Stimulated activated CD8-positive, alpha-beta memory T cell treated with anti-CD3 and anti-CD28 coated beads, Interleukin-4, amount 100 ng/mL, for 1 hour (primary cell): ENCODE measurements at places on chromosomes 2 and 18.

- no peak for DNase-seq
Observed at GRCh38 chr2:175817221-175817620, 184.8 kb downstream of the LNPK start.

- DNase-seq, result no peak
Observed at GRCh38 chr2:217680381-217680780, 322.4 kb downstream of the TNS1 start.

DNA sequence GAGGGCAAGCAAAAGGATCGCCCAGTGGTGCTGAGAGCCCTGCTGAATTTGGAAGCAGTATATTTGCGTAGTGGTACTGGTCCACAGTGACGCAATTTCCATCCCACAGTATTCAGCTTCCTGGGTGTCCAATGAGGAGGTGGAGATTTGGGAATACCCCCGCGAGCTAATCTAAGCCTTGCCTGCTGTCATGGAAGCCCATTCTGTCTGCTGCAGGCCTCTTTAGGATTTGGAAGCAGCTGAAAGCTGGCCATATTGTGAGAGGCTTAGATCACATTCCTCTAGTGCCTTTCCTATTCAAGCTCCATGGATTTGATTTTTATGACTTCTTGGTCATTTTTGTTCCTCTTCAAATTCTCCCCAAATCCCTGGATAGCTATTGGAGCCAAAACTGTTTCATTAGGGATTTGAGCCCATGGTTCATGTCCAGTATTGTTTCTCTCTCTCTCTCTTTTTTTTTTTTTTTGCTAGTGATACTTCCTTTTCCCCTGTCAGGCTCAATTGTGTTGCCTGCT, 22.3 kb upstream of the DYNC2LI1 start:
- no peak for DNase-seq

GRCh38 chr2:231928481-231928880, 2.3 kb upstream of the NPPC start:
- DNase-seq, result no peak

DNA sequence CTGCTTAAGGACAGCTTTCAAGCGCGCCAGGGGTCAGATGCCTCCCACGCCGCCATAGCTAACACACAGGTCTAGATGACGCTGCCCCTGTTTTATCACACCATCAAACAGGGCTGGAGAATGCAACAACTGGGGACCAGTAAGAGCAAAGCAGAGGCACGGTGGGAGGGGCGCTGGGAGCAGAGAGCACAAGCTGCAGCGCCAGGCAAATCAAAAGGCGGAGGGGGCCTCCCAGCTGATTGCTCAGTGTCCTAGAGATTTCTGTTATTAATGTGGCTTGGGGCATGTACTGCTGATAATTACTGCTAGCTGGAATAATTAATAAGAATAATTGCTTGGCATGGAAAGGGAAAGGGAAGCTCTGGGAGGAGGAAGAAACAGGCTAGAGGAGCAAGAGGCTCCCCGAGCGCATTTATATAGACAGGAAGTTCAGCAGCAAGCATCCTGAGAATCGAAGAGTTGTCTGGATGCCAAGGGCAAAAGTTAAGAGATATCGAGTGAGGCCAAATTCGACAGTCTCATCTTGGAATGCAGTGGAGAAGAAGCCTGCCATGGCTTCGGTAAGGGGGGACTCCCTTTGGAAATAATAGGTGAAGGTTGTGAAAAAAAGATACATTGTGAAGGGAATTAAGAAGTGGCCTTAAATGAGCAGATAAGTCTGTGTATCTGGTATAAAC, 104.5 kb upstream of the ZNF521 start:
- no peak for DNase-seq

GRCh38 chr2:171180229-171180930, 19.7 kb upstream of the TLK1 start:
- no peak for DNase-seq

DNA sequence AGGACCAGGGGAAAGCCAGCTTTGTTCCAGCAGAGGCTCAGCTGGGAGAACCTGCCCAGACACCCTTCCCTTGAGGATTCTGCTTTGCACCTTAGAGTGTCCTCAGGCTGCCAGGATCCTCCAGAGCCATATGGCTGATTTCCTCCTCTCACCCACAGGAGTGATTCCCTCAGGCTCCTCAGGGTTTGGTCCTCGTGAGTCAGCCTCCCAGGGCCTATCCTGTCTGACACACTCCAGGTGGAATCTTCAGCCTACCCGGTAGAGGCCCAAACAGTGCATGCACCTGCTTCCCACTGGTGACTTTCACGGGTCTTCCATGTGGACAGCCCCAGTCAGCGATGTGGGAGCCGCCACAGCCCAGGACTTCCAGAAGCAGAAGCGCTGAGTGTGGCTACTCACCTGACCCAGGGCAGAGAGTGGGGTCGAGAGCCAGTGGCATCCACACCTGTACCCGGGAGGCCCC, 73.3 kb downstream of the TFCP2L1 start:
- DNase-seq, result no peak

DNA sequence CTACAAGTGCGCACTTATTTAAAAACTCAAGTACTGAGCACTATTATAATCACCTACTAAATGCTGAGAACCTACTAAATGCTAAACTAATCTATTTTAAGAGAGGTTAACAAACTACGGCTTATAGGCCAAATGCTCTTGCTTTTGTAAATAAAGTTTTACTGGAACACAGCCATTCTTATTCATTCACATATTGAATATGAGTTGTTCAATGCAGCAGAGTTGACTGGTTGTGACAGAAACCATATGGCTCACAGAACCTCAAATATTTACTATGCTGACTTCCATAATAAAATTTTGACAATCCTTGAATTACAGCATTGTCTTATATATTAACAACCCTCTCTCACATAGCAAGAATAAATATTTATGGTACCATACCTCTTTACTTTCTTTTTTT, 103.2 kb downstream of the ZNF521 start:
- no peak for DNase-seq

DNA sequence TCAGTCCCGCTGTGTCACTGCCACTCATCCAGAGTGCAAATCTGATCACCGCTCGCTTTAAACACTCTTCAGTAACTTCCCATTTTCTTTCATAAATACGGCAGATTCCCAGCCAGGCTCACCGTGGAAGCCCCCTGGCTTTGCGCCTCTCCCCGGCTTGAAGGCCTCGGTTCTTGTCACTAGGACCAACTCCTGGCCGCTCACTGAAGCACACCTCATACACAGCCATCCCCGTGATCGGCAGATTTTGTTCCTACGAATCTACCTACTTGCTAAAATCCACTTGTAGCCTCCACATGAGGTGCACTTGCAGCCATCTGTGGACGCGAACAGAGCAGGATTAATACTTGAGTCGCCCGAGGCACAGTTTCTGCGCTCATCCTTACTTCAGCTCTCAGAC, 462.4 kb upstream of the MYT1L start:
- no peak for DNase-seq

- no peak for DNase-seq
Observed at GRCh38 chr2:9364791-9365497, 58.4 kb downstream of the ITGB1BP1 start.

DNA sequence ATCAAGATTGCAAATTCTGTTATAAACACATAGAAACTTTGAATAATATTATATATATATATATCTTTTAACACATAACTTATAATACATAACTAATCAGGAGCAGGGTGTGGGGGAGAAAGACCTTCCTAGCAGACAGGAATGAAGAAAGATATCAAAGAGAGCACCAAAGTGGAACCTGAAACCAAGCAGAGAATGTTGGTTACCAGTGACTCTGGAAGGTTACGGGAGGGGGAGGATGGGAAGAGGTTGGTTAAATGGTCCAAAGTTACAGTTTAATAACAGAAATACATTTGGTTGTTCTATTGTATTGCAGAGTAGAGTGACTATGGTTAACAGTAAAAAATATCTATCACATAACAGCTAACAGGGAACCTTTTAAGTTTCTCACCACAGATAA, 366.7 kb downstream of the LRRTM4 start:
- no peak for DNase-seq

DNA sequence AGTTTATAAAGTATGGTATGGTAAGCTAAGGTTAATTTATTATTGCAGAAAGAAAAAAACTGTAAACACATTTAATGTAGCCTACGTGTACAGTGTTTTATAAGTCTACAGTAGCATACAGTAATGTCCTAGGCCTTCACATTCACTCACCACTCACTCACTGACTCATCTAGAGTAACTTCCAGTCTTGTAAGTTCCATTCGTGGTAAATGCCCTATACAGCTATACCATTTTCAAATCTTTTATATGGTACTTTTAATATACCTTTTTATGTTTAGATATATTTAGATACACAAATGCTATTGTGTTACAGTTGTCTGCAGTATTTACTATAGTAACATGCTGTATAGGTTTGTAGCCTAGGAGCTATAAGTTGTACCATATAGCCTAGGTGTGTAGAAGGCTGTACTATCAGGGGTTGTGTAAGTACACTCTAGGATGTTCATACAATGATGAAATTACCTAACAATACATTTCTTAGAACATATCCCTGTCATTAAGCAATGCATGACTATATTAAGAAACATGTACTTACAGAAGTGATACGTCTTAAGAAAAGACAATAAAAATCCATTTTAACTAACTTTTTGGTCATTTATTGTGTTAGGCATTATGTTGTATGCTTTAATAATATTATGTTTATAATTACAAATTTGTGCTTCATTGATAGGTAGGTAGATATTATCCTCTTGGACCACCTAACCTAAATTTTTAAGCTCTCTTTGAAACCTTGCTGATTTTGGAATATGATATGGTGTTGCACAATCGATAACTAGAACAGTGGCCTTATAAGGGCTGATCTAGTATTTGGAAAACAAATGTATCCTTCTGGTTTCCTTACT, 51.9 kb downstream of the VRK2 start:
- DNase-seq, result no peak

DNA sequence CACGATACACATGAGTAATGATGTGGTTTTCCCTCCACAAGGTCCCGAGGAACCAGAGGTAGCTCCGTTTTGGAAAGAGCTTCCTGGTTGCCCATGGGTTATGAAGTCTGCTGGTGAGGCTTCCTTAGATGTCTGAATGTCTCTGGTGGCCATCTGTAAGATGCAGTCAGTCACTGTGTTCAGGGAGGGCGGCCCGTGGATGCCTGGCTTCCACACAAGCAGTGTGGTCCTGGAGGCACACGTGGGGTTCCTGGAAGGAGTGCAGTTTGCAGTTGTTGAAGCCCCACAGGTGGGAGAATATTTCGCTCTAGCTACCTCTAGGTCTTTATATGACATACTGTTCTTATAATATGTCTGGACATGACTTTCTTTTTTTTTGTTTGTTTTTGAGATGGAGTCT, 209.0 kb downstream of the FAM210A start:
- DNase-seq, result no peak

GRCh38 chr2:147108548-147108947, 736.3 kb upstream of the ACVR2A start:
- DNase-seq, result no peak

DNA sequence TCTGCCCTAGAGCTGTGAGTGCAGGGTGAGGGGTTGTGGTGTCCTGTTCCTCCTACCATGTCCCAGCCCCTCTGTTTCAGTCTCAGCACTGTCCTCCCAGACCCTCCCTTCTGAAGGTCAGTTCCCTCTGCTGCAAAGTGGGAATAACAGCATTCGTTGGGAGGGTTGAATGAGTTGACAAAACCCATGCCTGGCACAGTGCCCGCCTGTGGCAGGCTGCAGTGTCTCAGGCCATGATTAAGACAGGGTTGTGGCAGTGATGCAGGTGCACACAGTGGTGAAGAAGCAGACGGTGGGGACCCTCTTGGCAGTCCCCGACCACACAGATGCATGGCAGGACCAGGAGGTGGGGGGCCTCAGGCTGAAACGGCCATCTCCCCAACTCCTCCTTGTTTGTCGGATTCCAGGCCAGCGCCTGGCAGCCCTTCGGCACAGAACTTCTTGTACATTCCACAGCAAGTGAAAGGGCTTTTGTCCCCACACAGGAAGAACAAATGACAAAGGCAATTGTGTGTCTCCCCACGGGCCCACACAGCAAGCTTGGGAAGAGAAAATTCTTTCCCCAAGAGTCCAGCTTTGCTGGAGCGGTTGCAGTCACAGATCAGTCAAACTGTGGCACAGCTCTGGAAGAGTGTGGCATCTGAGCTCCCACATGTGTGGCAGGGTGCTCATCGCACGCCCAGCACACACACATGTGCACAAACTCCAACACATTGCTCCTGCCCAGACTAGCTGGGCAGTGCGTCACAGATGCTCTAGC, 92.0 kb upstream of the MSH2 start:
- no peak for DNase-seq

GRCh38 chr2:136210455-136210805, 92.5 kb upstream of the CXCR4 start:
- no peak for DNase-seq

DNA sequence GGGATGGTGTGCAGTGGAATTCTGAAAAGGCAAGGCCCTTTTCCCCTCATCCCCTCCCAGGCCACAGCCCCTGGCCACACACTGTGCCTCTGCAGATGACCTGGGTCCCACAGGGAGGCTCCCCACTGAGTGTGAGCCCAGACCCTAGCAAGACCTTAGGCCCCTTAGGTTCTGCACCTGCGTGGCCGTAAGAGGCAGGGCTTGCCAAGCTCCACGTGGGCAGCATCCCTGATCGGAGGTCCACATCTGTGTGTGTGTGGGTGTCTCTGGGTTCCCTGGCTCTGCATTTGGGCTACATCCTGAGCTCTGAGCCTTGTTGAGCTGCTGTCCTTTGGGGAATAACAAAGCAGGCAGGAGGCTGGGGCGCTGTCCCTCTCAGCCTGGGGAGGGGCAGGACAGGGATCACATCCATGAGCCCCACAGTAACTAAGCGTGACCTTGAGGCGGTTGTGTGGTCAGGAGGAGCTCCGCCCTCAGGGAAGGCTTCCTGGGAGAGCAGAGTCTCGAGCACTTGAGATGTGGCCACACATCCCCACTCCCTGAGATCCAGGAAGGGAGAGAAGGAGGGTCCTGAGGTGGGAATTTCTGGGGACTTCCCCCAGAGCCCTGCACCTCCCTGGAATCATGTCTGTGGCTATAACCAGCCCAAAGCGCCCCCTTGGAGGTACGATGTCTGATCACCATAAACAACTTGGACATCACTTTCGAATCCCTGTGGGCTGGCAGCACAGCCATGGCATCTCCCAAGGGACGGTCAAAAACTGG, 84.8 kb downstream of the STPG4 start:
- no peak for DNase-seq

GRCh38 chr2:127104881-127105655, 1.9 kb downstream of the BIN1 start:
- DNase-seq, result no peak

GRCh38 chr2:58146707-58147106, 94.4 kb downstream of the FANCL start:
- DNase-seq, result no peak

GRCh38 chr2:162166174-162166573, 14.1 kb upstream of the GCG start:
- no peak for DNase-seq

- DNase-seq, result no peak
Observed at GRCh38 chr18:42038936-42039335, 83.9 kb downstream of the PIK3C3 start.

- no peak for DNase-seq
Observed at GRCh38 chr2:15275346-15275745, 285.8 kb downstream of the NBAS start.

DNA sequence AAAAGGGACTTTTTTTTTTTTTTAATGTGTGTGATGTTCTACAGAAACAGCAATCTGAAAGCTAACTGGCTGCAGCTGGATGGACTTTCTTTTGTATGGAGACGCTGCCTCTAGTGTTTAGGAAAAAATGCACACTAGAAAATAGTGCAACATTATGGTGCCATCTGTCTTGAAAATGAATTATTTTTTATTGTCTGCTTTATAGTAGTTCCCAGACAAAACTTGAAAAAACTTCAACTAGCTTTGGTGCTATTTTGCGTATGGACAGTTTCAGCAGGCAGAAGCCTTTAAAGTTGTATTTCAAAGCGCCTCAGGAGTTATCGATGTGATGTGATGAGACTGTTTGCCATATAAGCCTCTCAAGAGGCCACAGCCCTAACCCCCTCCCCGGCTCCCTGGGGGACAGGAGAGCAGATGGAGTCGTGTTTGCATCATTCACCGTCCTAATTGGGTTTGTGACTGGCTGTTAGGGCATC, 86.9 kb downstream of the LTBP1 start:
- DNase-seq, result no peak
